DMS 273 treated with DMSO at 0.1 percent for 48 hours (cell line): ENCODE measurements at places on chromosomes 12 and 14.

DNA sequence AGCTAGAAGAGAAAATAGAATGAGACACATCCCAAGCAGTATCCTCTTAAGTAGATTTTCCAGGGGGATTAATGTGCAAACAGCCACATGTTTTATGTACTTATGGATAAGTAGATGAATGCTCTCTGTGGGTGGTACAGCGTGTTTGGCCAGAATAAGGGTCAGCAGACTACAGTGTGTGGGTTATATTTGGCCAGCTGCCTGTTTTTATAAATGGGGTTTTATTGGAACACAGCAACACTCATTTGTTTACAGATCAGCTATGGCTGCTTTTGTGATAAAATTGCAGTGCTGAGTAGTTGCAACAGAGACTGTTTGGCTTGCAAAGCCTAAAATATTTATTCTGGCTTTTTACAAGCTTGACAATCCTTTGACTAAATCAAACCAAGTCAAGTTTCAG lies 780.2 kb upstream of the SEL1L start:
- no peak for DNase-seq

DNA sequence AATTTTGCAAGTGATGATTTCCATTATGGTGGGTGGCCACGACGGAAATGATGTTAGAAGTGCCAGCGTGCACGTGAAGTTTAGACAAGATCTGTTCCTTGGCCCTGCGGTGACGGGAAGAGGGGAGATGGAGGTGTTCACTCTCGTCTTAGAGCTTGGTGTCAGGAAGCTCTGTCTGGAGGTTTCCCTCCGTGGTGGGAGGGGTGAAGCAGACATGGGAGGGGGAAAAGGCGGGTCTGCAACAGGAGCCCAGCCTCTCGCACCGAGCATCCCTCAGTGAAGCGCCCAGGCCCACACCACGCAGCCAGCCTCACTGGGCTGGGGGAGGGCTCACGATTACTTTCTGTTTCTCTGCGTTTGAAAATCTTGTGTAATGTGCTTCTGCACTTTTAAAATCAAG lies 26.3 kb downstream of the EML1 start:
- DNase-seq: no peak

GRCh38 chr14:81144824-81145603 lies 75.7 kb downstream of the GTF2A1 start:
- DNase-seq: no peak

DNA sequence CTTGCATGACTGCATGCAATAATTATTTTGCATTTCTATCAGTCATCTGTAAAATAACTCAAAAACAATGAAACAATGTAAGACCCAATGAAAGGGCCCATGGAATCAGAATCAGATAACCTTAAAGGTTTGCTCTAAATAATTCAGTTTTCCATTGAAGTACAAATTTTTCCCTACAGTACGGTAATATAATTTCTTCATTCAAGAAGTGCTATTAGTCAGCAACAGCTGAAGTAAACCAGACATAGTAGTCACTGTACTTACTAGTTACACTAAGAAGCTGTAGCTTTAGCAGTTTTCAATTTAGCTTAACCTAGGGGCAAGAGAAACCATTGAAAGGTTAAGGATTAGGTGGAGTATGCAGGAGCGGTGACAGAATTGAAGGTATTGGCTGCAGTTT lies 43.5 kb downstream of the BCAT1 start:
- no peak for DNase-seq

- no peak for DNase-seq
Measured at GRCh38 chr12:31843398-31844095, 114.7 kb upstream of the AMN1 start.

- no peak for DNase-seq
Measured at GRCh38 chr12:111842556-111843396, 748 bp downstream of the MAPKAPK5 start.

DNA sequence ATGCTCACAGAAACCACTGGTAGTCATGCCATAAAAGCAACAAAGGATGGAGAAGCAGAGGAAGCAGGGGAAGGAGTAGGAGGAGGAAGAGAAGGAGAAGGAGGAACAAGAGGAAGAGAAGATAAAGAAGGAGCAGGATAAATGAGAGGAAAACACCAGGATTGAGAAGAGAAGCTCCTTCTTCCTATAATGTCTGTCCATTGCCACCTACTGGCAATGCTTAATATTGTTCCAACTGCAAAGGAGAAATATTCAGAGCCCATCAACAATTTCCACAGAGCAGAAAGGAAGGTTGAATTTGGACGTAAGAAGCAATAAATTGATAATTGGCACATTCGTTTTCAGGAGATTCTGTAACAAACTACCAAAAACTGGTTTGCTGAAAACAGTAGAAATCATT lies 898.4 kb downstream of the SLC16A7 start:
- no peak for DNase-seq

- DNase-seq: peak; percentile 34
Measured at GRCh38 chr12:130719263-130719859, 3.3 kb upstream of the RIMBP2 start.

- DNase-seq: no peak
Measured at GRCh38 chr14:52833891-52834290, 42.5 kb upstream of the GNPNAT1 start.

DNA sequence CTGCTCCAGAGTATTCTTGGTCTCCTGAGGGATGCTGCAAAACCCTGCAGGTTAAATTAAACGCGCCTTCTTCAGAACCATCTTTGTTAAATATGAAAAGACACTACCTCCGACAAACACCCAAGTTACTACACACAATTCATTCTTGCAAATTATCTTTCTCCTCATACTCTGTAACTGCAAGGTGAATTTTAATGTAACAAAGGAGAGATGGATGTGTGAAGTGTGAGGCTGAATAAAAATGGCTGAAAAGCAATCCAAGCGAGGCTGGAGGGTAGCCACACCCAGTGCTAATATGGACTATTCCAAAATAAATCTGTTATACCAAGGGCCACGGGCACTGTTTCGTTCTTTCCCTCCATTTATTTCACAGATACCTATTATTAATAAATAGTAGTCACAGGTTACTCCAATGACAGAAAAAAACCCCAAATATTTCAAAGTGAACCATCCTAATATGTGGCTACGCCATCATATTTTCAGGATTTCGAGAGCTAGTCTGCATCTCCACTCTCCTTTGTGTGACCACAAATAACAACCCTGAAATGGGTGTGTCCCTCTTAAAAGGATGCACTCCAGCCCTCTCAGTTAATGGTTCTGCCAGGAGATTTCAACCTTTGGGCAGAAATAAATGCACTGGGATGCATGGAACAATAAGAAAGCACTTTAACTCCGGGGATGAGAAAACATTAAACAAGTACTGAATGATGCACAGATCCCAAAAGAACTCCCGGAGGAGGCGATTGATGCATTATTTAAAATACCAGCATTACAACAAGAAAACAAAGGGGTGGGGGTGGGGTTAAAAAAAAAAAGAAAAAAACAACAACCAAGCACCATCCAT lies 53.1 kb upstream of the CCDC175 start:
- DNase-seq: no peak

GRCh38 chr14:62308891-62309290 lies 546.7 kb downstream of the SNAPC1 start:
- no peak for DNase-seq

DNA sequence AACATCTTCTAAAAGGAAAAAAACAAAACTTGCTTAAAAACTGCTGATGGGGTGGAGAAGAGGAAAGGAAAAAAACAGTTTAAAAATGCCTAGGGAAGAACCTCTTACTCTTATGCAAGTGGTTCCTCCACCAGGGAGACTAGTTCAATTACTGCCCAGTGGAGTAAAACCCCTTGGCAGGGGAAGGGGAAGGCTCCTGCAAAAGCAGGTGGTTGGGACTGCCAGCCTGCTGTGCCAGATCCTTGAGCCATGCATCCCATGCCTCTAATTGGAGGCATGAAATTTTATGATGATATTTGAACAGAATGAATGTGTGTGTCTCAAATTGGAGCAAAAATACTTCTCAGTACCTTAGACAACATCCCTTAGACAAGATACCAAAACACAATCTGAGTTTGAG lies 118.8 kb downstream of the FSCB start:
- DNase-seq: peak; percentile 35

- no peak for DNase-seq
Measured at GRCh38 chr12:113689047-113689610, 217.5 kb upstream of the LHX5 start.

GRCh38 chr12:64652346-64652745 lies 42.1 kb downstream of the RASSF3 start:
- DNase-seq: no peak

DNA sequence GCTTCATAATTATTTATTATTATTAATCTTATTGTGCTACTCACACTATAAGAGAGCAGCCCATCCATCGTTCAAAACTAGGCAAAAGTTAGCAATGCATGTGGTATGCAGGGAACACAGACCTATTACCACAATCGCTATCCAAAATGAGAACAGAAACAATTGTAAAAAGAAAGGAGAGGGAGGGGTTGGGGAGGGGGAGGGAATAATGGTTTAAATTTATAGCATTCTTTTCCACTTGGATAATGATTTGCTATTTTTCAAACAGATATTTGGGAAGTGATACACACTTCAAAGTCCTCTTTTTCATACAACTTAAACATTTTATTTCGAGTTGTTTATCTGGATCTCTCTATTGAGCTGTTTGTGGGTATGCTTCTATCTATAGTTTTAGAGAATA lies 248.6 kb upstream of the SOX5 start:
- no peak for DNase-seq

DNA sequence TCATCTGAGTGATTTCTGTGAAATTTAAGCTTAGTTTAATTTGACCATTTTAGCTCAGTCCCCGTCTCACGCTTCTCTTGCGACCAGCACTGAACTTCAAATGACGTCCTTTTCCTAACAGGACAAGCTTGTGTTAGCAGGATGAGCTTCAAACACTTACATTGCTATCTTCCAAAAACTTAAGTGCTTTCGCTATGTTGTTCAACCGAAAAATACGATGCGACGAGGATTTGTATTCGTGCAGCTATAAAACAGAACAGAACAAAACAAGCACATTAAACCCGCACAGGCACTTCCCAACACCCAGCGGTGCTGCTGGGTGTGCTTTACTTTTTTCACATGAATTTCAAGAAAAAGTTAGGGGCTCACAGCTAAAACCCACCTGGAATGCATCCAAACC lies 64.2 kb upstream of the DICER1 start:
- no peak for DNase-seq

DNA sequence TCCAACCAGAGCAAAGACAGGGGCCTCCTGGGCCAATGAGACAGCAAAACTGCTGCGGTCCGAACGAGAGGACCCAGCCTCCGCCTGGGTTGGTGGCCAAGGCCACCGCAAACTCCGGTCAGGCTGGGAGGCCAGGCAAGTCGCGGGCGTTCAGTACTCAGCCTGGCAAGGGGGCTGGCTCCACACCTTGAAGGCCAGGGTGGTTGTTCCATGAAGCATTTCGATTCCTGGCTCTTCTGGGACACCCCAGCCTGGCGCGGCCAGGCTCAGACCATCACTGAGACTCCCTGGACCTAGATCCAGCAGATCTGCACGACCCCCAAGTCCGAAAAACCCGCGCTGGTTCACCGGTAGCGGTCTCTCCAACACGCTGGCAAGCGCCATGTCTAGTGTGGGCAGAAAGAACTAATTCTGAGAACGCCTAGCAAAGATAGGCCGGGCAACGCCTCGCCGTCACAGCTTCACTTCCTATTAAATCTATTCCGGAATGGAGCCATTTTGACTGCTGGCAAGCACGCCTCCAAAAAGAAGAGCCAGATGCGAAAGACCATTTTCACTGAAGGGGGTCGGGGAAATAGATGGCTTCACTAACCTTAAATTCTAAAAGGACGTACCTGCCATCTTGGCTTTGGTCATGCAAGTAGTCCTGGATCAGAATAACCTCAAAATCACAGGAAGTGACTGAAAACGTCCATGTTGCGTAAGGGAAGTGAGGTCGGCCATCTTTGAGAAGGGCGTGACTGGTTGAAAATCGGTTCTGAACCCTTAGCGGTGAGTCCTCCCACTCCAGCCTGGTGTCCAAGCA lies at the start of gene PSMB5:
Gene PSMB5 (minus strand): TSS at position 403 of the 805 bp plus-strand sequence. CDS start 19 bp downstream, at position 384.
- DNase-seq: no peak

DNA sequence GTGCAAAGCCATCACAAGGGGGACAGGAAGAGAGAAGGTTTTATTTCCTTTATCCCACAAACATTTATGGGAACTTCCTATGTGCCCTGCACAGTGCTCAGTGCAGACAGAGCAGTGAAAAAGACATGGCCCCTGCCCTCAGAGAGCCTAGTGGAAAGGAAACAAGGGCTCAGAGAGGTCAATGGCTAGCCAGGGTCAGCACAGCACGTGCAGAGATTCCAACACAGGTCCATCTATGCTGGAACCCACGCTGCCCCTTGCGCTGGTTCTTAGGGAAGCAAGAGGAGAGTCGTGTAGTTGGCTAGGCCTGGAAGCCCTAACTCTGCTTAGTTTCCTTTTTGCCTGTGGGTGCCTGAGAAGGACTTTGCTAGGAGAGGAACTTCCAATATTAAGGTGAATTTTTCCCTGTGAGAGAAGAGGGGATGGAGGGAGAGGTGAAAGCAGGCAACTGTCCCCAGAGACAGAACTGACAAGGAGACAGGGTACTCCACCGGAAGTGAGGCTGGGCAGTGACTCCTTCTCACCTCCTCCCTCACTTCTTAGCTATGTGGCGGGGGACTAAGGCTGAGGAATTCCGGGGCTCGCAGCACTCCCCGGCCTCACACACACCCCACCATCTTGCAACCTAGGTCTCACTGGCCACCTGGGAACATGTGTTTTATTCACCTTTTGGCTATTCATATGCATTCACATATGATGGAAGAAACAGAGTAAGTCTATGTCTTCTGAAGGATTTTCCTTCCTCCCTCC lies 12.1 kb upstream of the GPX2 start:
- no peak for DNase-seq

DNA sequence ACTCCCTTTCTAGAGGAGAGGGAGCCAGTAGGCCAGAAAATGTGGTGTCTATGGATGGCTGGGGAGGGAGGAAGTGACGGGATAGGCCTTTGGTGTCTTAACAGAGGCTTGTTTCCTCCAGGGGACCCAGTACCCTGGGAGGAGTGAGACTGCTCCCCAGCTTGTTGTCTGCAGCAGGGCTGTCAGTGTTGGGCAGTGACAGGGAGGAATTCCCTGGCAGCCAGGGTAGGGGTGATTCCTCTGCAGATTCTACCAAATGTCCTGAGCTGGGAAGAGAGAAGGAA lies 64.0 kb downstream of the GALNT16 start:
- DNase-seq: no peak

GRCh38 chr12:104056419-104056972 lies 6.5 kb upstream of the GLT8D2 start:
- peak; percentile 78 for DNase-seq

- no peak for DNase-seq
Measured at GRCh38 chr14:50835280-50835679, 4.3 kb upstream of the NIN start.
